ENCODE measurements at places on chromosomes 11 and 22.

- DNase-seq = no peak
Observed at GRCh38 chr11:102780491-102780918, at the start of gene MMP10. Gene MMP10, minus strand, starts transcription at chr11:102780628. Its CDS starts 37 bp downstream, at chr11:102780591.

- DNase-seq = no peak
Observed at GRCh38 chr11:63991558-63991957, 5.3 kb downstream of the OTUB1 start.

DNA sequence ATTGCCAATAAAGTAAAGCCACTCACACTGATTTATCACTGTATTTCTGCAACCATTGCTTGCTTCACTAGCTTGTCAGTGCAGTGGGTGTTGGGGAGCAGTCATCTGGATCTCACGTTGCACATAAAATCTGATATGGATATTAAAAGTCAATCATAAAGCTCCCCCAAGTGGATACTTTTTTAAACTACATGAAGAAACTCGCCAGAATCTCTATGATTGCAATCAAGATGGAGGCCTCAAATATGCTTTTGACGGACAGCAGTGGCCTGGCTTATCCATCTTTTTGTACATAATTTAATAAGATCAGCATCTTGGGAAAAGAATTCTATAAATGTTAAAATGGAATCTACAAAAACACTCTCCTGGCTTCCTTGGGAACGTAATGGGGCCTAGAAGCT lies 137.7 kb downstream of the WT1 start:
- no peak for DNase-seq

GRCh38 chr22:36329254-36330078 lies 58.3 kb downstream of the MYH9 start:
- no peak for DNase-seq

DNA sequence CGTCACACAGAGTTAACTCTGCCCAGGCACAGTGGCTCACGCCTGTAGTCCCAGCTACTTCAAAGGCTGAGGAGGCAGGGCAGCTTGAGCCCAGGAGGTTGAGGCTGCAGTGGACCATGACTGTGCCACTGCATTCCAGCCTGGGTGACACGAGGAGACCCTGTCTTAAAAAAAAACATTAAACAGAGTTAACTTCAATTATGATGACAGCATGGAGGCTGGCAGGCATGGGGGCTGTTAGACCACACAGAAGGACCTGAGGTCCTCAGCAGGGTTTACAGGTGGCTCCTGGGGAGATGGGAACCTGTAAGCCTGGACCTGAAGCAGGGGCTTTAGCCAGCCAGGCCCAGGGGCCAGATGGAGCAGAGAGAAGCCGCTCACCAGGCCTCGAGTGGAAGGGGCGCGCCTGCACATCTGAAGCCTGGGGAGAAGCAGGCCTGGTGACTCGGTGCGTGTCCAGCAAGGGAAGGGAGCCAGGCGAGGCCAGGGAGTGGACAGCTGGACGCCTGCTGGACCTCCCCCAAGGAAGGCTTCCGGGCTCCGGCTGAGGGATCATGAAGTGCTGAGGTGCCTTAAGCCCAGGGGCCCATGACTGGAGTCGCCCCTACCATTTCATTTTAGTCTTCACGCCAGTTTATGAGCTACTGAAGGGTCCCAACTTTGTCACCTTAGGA lies 25.3 kb downstream of the RPUSD4 start:
- no peak for DNase-seq

- peak; percentile 68 for DNase-seq
Observed at GRCh38 chr11:68128682-68129327, 7.6 kb upstream of the CHKA start.

DNA sequence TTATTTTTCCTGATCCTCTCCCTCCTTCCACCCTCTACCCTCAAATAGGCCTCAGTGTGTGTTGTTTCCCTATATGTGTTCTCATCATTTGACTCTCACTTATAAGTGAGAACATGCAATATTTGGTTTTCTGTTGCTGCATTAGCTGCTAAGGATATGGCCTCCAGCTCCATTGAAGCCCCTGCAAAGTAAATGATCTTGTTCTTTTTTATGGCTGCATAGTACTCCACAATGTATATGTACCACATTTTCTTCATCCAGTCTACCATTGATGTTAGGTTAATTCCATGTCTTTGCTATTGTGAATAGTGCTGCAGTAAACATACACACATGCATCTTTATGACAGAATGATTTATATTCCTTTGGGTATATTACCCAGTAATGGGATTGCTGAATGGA lies 13.3 kb upstream of the RASSF10 start:
- no peak for DNase-seq

- no peak for DNase-seq
Observed at GRCh38 chr11:75276686-75277085, 36.1 kb downstream of the TPBGL start.

GRCh38 chr11:124079631-124080326 lies 35.5 kb upstream of the VWA5A start:
- no peak for DNase-seq

DNA sequence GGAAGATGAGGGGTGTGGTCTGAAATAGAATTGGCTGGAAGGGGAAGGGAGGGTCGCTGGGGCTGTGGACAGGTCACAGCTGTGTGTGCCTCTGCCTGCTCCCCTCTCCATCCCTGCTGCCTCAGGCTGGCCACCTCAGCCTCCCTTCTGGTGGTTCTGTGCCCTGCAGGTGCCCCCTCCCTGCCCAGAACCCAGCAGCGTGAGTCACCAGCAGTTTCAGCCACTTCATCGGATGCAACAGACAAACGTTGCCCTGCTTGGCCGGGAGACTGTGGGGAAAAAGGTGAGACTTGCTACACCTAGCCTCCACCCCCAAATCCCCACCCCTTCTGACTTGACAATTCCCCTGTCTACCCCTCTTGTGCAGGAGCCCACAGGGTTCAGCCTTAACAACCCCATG lies 21.8 kb upstream of the LRRC10B start:
- no peak for DNase-seq

GRCh38 chr11:15852179-15852578 lies 504.2 kb downstream of the SOX6 start:
- no peak for DNase-seq

- no peak for DNase-seq
Observed at GRCh38 chr11:20014067-20014402, 146.2 kb downstream of the DBX1 start.

- DNase-seq = peak; percentile 61
Observed at GRCh38 chr11:134504146-134504905, 92.3 kb upstream of the B3GAT1 start.

DNA sequence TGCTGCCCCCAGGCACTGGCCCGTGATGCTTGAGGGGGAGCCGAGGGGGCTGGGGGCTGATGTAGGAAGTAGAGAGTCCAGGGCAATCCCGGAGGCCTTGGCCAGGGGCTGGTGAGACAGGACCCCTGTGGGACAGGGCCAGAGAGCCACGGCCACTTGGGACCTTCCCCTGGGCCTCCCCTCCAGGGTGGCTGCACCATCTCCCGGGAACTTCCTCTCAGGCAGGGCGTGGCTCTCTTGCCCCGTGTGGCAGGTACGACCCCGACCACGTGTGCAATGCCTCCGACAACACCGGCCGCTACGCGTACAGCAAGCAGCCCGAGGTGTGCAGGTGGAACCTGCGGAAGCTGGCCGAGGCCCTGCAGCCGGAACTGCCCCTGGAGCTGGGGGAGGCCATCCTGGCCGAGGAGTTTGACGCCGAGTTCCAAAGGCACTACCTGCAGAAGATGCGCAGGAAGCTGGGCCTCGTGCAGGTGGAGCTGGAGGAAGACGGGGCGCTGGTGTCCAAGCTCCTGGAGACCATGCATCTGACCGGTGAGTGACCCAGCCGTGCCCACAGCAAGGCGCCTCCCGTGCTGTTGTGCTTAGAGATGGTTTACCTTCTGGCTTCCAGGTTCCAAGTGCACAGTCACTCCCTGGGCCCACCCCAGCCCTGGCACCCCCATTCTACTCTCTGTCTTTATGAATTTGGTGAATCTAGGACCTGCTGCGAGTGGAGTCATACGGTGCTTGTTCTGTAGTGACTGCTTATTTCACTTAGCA lies 9.7 kb downstream of the SELENOO start:
- no peak for DNase-seq

- no peak for DNase-seq
Observed at GRCh38 chr11:94583213-94583865, 16.2 kb downstream of the PIWIL4 start.

- no peak for DNase-seq
Observed at GRCh38 chr22:23556026-23556620, 24.0 kb downstream of the IGLL1 start.

DNA sequence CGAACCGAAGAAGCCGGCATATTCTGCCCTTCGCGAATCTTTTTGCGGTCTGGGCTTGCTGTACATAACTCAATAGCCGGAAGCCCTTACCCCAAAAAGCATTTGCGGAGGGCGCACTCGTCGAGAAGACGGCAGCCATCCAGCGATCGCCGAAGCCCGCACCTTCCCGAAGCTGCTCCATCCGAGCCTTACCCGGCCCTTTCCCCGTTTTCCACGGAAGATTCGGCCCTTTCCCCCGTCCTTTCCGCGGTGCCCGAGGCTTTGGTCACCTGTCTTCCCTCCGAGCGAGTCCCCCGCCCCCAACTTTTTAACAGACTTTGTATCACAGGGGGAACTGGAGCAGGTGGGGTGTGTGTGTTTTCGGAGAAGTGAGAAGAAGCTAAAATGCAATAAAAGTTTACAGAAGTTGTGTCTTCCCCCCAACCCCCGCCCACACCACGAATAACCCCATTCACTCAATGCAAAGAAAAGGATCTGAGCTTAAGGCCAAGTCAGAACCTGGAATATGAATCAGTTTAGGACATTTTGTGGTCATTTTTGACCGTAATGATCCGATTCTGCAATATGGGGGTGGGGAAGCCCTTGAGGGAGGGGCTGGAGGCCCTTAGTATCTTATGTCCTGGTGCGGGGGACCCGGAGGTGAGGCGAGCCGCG lies 99.0 kb upstream of the HSD17B12 start:
- DNase-seq = no peak

DNA sequence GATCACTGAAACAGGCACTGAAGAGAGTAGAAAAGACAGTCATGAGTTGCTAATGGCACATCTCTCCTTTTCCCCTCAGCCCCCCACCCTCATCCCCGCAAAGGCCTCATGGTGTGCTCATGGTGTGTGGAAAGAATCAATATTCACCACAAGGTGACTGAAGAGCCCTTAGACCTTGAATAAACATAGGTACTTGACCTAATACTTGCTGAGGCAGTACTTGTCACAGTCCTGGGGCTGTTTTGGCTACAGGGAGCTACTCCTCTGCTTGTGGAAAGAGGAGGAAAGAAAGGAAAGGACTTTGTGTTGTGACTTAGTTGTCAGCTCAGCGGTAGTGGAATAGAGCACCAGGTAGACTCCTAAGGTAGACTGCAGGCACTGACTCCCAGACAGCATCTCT lies 537.8 kb upstream of the CCDC179 start:
- DNase-seq = no peak

GRCh38 chr11:18624161-18624560 lies 10.0 kb downstream of the SPTY2D1 start:
- DNase-seq = no peak

DNA sequence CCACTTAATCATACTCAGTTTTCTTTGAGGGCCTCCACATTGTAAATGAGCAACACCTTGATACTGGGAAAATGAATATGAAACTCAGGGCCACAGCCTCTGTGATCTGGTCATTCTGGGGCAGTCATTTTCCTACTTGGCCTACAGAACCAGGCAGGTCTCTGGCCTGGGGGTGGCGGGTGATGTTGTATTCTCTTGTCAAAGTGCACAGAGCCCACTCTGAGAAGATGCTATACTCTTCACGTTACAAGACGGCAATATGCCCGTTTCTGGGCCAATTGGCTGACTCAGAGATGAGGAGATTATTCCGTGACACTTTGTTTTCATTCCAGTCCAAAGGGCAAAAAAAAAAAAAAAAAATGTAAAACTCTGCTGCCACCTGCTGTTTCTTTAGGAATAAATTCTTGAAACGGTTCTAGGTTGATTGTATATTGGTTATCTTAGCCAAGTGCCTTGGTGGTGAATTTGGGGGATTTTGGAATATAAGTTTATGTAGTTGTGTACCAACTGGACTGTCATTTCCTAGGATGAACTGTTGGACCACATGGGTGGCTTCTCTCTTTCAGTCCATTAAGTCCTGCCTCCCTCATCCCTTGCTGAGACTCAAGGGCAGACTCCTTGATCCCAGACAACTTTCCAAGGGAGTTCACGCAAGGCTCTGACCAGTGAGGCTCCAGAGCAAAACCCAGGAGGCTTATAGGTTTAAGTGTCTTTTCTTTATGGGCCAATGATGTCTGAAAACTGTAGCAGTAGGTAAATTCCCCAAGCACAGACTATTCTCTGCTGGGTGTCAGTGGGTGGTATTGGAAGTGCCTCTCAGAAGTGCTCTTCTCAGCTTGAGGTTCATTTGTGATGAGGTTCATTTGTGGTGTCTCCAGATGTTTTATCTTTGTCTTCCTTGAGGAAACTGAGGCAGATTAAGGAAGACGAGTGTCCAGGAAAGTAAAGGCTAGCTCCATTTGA lies 18.2 kb downstream of the ADM start:
- DNase-seq = no peak

GRCh38 chr11:113113801-113114704 lies 152.8 kb downstream of the NCAM1 start:
- DNase-seq = no peak

DNA sequence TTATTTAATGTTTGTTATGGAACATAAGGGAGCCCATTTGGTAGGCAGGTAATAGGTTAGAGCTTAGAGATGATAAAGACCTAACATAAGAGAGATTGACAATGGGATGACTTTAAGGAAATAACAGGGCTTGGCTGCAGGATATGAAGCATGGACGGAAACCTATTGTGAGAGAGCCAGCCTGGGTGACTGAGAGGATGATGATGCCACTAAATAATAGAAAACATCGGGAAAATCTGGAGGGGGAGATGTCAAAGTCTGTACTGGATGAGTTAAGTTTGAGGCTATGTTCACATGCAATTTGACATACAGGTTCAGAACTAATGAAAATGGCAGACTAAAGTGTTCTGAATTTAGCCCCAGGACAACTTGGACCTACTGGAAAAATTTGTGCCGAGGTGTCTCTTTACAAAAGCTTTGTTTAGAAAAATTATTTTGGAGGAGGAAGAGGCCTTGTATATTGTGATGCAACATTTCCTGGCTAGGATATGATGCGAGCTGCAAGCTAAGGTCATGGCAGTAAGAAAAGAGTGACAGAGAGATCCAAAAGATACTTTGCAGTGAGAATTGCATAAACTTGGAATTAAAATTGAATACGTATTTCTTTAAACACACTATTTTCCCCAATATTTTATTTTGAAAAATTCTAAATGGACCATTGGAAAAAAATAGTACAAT lies 339.3 kb upstream of the PLET1 start:
- DNase-seq = no peak
